ENCODE measurements at places on chromosomes 12 and 14. TPM values are rescaled to one million over a fixed set of nuclear protein-coding genes. Genes with fewer than 3 reads are reported as not detected.

DNA sequence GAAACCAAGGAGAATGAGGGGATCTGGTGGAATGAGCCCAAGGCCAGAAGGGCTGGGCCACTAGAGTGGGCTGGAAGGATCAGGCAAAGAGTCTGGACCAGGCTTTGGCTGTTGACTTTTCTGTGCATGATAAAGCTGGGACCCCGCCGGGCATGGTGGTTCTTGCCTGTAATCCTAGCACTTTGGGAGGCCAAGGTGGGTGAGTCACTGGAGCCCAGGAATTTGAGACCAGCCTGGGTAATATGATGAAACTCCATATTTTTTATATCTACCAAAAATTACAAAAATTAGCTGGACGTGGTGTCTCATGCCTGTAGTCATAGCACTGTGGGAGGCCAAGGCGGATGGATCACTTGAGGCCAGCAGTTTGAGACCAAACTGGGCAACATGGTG, 393 bp upstream of the KLHL33 start:
- DNase-seq = no peak

Gene PDE3A
- 9.2 TPM for polyA plus RNA-seq

Gene LUM
- 747 TPM for polyA plus RNA-seq

GRCh38 chr14:75979071-75979571, 2.7 kb downstream of the TGFB3 start:
- no peak for DNase-seq

Gene MIA2
- polyA plus RNA-seq = 22.8 TPM

DNA sequence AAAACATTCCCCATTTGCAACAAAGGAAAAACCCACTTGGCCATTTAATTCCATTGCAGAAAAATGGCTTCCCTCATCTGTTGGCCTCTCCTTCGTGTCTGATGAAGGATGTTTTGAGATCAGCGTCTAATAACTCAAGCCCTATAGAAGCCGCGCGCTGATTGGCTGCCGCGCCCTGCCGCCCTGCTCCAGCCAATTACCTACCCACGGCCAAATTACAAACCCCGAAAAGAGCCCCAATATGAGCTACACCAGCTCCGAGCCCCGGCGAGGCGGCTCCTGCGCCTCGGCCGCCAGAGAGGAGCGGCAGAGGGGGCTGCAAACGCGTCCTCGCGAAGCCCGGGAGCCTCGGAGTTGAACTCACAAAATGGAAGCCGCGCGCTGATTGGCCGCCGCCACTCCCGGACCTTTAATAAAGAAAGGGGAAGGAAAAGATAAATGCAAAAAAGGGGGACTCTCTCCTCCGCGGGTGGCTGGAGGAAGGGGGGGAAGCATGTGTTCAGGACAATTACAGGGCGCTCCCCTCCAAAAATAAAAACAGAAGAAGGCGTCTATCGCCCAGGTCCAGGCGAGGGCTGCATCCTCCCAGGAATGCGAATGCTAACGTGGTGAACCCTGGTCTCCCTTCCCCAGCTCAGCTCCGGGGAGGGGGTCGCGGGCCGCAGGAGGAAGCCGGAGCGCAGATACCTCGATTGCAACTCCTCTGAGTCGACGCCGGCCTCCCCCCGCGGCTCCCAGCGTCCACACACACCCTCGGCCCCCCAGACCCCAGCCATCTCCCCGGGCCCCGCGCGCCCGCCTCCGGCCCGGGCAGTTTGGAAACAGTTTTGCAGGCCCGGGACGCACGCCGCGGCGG, 738 bp upstream of the SETD1B start:
- DNase-seq = peak; percentile 97

DNA sequence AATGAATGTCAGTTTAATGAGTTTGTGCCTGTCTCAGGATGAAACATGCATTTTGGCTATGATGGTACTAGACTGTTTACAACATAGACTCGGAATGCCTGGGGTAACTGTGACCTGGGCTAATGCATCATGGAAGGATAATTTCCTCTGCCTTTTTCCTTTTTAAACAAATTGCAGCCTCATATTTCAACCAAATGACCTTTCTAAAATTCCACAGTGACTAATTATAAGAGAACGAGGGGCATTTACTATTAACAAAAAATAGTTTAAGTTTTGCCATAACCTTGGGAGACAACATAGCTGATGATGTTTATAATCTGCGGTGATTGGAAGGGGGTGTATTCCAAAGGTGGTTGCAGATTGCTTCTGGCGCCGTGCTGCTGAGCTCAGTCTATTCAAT, 1140.5 kb downstream of the GALC start:
- no peak for DNase-seq

Gene FOXA1
- polyA plus RNA-seq = 42.0 TPM

Gene LRRC10
- not detected for polyA plus RNA-seq

GRCh38 chr12:104702565-104703139, 245.9 kb downstream of the CHST11 start:
- no peak for DNase-seq

Gene RAP1B
- polyA plus RNA-seq = 225 TPM

DNA sequence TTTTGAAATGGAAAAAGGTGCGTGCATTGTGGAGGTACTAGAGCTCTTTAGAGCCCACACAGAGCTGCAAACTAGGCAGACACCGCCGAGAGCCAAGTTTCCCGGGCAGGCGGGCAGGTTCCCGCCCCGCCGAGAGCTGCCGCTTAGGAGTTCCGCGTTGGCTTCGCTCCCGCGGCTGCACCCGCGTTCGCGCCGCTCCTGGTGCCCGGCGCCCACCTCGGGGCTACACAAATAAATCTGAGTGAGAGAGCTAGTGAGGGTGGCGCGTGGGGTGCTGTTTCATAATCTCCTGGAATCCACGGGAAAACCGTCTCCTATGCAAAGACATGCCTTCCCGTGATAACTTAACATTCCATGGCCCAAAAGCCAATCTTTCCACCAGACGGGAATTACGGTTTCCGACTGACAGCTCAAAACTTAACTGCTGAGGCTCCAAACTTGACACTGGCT, 645 bp downstream of the KITLG start:
- DNase-seq = peak; percentile 42

DNA sequence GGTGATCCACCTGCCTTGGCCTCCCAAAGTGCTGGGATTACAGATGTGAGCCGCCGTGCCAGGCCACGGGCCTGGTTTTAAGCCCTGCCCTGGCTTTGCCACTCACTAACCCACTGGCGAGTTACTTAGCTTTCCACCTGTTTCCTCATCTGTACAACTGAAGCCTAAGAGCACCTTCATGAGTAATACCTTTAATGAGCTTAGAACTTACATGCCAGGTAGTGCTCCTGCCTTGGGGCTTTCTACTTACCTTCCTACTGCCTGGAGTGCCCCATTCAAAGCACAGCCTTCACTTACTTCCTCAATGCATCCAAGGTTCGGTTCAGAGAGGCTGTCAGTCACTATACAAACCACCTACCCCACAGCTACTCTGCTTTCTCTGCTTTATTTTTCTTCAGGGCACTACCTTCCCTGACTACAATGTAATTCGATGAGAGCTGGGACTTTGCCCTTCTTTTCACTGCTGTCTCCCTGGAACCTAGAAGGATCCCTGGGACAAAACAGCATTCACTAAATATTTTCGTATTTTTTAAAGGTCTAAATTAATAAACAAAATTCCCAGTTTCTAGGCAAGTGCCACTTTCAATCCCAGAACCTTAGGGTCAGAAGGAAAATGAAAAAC, 13.8 kb downstream of the ZCCHC8 start:
- DNase-seq = no peak

DNA sequence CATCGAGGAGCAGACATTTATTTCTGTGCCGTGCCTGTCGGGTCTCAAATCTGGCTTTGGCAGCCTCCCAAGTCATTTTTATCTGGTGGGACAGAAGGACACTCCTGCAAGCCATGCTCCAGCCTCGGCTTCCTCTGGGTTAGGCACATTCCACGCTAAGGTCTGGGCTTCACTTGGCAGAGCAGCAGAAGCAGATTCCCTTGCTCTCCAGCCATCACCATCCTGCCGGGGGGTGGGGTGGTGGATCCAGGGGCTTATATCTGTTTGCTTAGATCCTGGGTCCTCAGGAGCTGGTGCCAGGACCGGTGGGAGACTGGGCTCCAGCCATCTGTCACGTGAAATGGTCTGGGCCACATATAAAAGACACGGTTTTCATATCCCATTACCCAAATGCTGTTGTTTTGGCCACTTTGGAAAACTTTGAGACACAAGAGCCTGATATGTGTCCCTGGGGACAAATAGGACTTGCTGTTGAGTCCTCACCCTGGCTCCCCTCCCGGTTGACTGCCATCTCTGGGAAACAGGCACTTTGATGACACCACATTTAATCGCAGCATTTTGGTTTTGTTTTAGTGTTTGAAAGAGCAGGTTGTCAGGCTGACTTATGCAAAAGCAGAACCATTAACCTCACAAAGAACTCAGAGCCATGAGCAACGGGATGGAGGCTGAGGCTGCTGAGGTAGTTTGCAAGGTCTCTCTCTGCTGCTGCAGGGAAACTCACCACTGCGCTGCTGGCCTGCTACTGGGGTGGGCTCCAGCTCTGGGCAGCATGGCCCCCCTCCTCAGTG, 69.6 kb upstream of the PRMT8 start:
- DNase-seq = no peak

- DNase-seq = no peak
These were observed 127.3 kb upstream of the TMPO start for GRCh38 chr12:98388126-98388525.

Gene SRGAP1
- polyA plus RNA-seq = 10.1 TPM

DNA sequence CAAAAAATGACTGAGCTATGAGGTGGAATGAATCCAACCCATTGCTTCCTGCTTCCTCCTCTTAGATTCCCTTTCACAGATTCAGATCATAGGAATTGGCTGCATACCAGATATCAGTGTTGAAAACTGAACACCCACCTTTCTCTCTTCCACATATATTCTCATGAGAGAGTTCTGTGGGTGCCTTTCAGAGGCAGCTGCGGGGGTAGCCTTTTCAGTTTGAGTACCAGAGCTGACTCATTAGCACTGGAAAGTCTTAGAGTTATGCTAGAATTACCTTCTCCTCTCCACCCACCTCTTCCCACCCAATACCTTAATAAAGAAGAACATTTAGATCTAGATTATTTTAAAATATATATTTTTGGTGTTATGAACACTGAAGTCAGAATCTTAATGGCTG, 495.4 kb upstream of the SEL1L start:
- no peak for DNase-seq

DNA sequence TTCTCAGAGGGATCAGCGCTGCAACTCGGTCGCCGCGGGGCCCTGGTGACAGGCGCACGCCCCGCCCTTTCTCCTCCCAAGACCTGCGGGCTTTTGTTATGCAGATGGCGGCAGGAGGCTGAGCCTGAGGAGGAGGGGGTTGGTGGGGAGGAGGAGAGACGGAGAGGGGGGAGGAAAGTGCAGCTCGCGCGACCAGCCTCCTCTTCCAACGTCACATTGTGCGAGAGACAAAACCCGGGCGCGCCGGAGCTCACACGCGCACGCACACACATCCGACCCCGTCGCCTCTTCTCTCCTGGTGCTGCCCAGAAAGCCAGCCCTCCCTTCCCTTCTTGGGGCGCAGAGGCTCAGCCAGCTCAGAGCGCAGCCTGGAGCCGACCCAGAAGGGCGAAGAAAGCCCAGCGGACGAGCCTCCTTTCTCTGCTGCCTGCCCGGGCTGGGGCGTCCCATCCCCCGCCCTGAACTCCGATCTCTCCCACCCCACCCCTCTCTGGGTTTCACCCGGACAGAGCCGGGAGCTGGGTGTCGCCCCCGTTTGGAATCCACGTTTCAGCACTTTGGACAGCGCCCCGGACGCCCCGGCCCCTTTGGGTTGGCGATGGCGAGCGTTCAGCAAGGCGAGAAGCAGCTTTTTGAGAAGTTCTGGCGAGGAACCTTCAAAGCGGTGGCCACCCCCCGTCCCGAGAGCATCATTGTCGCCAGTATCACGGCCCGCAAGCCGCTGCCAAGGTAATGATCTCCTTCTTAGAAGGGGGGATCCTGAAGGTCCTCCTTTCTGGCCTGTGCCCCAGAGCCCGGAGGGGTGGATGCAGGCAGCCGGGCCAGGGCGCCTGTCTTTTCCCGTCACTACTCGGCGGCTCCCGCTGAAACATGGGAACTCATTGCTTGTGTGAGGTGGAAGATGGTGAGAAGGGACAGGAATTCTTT, at the start of gene SRRM4:
Gene SRRM4, plus strand, starts transcription at position 257 of the 927 bp plus-strand sequence. Its CDS starts 342 bp downstream, at position 599.
- peak; percentile 17 for DNase-seq

- DNase-seq = no peak
These were observed 192.9 kb upstream of the GARIN6 start for GRCh38 chr12:99454539-99455172.

GRCh38 chr12:67096533-67097318, 172.4 kb upstream of the CAND1 start:
- DNase-seq = no peak

Gene FAM222A
- 2.7 TPM for polyA plus RNA-seq

Gene TBX3
- 119 TPM for polyA plus RNA-seq

Gene GPRC5D
- polyA plus RNA-seq = 0.85 TPM

- no peak for DNase-seq
These were observed 93.0 kb downstream of the TRHDE start for GRCh38 chr12:72365151-72365550.

Data from right lung (tissue), 10 donors.